Esophagus squamous epithelium (tissue), 5 donors: ENCODE measurements at places on chromosomes 3 and 15.

- DNase-seq: no peak
Measured at GRCh38 chr15:66408254-66408653, 21.5 kb downstream of the MAP2K1 start.

GRCh38 chr3:63861306-63861705 is 2.3 kb downstream of the THOC7 start:
- DNase-seq: no peak

DNA sequence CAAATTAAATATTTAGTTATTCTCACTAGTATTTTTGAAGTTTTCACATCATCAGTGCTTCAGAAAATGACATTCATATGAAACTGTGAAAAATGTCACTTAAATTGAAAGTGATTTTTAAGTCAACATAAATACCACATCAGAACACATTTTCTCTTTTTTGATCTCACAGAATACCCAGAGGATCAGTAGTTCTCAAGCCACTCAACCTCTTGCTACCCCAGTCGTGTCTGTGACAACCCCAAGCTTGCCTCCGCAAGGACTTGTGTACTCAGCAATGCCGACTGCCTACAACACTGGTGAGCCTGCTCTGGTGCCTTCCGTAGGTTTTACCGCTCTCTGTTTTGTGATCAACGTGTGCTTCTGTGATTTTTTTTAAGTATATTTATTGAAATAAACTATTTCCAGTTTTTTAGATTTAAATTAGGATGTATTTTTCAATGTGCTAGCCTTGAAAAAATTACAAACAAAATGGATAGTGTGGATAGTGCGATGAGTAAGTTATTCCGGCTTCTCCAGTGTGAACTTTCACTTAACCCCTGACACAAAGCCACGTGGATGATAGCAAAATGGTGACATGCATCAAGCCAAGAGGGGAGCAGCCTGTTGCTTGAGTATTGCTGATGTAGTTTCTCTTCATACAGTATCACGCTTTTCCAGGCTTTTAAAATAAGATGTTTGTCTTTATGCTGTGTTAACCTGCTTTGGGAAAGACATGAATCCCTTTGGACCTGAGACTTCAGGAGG is 26.5 kb downstream of the LYSMD4 start:
- no peak for DNase-seq

DNA sequence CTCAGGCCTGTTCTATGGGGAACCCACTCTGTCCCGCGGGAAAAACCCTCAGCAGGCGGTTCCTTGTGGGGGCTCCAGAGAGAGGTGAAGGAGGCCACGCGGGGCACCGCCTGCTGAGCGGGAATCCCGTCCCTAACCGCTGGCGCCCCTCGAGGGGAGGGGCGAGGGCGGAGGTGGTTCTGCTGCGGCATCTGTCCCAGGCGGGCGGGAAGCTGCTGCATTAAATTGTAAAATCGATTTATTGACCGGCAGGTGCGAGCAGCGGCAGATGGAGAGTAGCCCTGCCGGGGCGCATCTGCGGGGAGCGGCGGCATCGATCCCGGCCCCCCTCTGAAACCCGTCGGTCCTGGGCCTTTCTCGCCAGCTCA is 3.7 kb upstream of the DLL4 start:
- no peak for DNase-seq

- DNase-seq: no peak
Measured at GRCh38 chr3:36941658-36942057, 3.2 kb downstream of the TRANK1 start.

- no peak for DNase-seq
Measured at GRCh38 chr3:55322638-55323037, 164.5 kb downstream of the WNT5A start.

- DNase-seq: no peak
Measured at GRCh38 chr3:161342629-161343028, 28.7 kb downstream of the SPTSSB start.

- DNase-seq: no peak
Measured at GRCh38 chr3:192449036-192449435, 278.3 kb downstream of the FGF12 start.

GRCh38 chr3:142152384-142152783 is 3.0 kb upstream of the TFDP2 start:
- DNase-seq: no peak

- DNase-seq: no peak
Measured at GRCh38 chr15:50241684-50242450, 23.7 kb downstream of the HDC start.

DNA sequence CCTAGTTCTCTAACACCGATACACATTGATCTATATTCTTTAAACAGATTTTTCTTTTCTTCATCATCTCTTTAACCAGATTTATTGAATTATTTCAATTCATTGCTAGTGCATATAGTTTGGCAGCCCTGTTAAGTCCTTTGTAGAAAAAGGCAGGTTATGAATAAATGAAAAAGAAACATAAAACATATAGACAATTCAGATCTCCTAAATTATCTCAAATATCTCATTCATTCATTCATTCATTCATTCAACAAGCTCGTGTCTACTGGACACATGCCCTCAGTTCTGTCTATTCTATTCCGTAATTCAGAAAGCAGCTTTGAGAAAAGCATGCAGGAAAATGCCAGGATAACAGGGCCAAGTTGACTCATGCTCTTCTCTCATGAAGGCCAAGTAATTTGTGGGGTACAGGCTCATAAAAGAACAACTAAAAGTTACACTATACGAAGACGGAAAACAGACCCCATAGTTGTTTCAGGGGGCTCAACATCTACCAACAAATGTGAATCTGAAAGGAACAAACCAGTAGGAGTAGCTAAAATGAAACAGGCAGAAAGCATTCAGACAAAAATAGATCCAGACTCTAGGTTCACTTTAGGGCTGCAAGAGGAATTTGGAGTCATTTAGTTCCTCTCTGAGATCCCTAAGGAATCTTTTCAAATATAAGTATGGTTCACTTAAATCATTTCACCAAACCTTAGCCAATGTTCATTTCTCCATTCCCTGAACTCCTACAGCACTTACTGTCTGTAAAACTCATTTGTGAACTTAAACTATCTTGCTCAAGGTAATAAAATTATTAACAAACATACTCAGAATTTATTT is 7.5 kb downstream of the ZNF148 start:
- DNase-seq: no peak

DNA sequence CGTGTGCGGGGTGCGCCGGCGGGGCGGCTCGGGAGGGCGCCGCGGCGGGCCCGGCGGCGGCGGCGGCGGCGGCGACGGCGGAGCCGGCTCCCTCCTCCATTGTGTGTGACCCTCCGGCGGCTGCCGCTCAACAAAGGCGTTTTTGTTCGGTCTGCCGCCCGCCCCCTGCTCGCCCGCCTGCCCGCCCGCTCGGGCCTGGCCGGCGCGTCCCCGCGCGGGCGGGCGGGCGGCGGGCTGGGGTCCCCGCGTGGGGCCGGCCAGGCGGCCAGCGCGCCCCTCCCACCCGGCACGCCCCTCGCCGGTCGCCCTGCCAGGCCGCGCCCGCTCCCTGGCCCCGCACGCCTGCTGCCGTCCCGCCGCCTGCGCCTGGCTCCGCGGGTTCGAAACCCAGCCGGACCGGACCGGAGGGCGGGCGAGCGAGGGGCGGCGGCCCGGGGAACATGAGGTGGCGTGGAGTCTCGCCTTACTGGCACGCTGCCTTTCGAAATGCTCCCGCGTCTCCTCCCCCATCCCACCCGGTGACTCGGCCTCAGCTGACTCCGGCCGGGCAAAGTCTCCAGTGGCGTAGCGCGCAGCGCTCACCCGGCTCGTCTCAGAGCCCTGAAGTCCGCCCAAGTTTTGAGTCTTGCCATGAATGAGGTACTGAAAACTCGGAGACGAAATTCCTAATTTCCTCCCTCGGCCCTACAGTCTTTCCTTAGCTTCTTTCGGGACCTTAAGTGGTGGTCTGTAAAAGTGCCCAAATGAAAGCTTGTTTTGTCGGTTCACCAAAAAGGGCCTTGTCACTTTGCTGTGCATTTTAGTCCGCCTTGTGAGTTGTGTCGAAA is 588 bp downstream of the MAPK6 start:
- DNase-seq: peak; percentile 46

DNA sequence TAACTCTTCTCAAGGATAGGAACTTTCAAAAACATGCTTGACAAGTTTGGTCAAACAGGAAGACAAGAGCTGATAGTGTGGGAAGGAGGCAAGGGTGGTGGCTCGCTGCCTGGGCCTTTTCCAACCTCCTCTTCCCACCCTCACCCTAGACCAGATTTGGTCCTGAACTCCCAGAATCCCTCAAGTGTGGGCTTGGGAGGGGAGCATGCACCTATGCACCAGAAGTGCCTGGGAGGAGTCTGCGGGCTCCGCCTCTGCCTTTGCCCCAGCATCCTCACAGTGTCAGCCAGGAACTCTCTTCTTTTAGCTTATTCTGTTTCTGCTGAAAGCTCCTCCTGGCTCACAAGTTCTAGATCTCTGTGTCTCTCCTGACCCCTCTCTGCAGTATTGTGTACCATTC is 126.2 kb upstream of the MRPS22 start:
- no peak for DNase-seq

DNA sequence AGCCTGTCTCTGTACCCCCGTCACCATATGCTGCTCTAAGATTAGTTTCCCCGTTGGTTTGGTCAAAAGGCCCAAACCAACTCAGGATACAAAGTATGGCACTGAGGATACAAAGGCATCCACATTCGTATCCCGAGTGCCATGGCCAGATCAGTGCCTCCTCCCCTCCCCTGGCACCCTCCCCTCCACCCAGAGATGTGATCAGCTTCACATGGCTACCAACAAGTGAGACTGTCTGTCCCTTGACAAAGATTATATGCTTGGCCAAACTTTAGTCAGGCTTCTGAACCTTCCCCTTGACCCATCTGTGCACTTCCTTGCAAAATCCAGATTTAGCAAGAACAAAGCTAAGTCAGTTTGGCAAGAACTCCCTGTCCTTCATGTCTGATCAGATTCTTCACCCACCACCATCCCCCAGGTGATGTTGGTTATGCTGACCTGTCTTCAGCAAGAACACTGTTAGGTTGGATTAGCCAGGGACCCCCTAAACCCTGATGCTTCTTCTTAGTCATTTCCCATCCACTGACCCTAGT is 61.7 kb downstream of the KLF15 start:
- no peak for DNase-seq

DNA sequence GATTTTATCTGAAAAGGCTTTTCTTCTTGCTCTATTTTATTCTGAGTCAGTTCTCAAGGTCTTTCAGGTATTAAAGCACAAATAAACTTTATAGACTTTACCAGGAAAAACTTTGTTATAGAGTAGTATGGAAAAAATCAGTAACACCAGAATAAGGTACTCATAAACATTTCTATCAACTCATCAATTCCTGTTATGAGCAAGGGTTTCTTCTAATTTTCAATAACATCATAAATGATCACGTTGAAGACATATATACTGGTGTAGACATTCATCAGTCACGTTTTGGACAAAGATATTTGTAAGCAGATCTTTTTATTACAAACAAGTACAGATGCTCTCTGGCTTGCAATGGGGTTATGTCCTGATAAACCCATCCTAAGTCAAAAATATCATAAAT is 9.6 kb upstream of the HDC start:
- DNase-seq: no peak

- no peak for DNase-seq
Measured at GRCh38 chr15:79656151-79657000, 224.2 kb downstream of the MINAR1 start.

- no peak for DNase-seq
Measured at GRCh38 chr3:46497556-46498265, at the start of gene RTP3. RTP3 (plus strand) TSS chr3:46497976; CDS start chr3:46498063, 87 bp downstream.

- no peak for DNase-seq
Measured at GRCh38 chr15:38216763-38217162, 35.9 kb upstream of the SPRED1 start.

DNA sequence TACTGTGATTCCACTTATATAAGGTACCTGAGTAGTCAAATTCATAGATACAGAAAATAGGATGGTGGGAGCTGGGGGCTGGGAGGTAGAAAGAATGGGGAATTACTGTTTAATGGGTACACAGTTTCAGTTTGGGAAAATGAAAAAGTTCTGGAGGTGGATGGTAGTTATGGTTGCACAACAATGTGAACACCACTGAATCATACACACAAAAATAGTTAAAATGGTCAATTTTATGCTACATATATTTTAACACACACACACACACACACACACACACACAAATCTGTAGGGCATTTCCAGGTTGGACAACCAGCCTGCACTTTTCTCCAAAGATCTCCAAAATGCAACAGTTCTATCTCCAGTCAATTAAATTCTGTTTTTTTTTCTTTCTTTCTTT is 1.4 kb downstream of the CCDC32 start:
- DNase-seq: no peak

GRCh38 chr15:51966192-51966591 is 5.4 kb downstream of the LEO1 start:
- DNase-seq: no peak

DNA sequence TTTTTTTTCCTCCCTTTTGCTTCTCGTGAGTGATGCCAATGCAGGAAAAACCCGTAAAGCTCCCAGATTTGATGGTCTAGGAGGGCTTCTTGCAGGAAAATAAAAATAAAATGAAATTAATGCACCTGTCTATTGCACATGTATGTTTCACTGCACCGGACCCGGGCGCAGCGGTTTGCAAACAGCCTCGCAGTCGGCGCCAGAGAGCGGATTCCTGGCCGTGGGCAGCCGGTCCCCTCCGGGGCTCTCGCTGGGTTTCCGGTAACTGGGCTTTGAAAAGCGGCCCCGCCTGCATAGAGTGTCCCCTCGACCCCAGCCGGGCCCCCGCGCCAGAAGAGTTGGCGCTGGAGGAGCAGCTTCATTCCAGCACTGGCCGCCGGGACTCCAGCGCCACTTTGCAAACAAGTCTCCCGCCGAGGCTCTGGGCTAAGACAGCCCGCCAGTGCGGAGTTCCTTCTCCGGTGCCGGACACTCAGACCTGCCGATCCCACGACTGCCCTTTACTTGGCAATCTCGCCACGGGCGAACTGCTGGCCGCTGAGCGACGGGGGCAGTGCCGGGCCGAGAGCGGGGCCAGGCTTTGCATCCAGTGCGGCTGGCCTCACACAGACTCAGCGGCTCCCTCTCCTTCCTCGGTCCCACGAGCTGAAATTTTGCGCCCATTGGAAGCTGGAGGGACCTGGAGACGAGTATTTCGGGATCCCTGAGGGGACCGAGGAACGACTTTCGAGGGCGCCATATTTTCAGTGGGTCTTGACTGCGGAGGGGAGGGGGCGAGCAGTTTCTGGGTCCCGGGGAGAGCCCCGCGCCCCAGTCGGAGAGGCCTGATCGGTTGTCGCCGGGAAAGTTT is 225.9 kb upstream of the C2CD4B start:
- DNase-seq: no peak

GRCh38 chr15:89395031-89395430 is 60.4 kb upstream of the POLG start:
- no peak for DNase-seq

- no peak for DNase-seq
Measured at GRCh38 chr3:130932979-130933378, 39.1 kb downstream of the ATP2C1 start.
